ENCODE measurements at places on chromosomes 4 and X. TPM values are rescaled to one million over a fixed set of nuclear protein-coding genes. Genes with fewer than 3 reads are reported as not detected.

FHDC1 gene
- not detected for total RNA-seq

DNA sequence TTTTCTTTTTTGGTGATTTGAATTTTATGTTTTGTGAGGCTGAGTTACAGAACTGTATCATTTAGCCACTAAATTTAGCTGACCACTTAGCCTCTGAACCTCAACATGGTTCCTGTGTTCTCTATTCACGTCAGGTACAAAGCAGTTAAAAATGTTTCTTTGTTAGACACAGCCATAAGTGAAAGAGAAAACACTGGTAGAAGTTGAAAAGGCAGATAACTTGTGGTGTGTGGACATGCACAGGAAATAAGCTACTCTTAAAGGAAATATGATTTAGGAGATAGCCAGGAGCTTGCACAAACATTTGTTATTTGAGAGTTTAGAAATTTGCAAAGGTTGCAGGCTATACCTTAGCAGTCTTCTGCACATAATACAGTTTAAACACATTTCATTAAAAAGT, 171.0 kb upstream of the RPS6KA3 start:
- H3K36me3 ChIP-seq = no peaks in the 10 kb centered on the region
- peak overlapping the region; percentile 9 for H3K27ac ChIP-seq
- no peak overlapping the region for H3K4me3 ChIP-seq
- peak; percentile 29 for DNase-seq
- peaks cover 47% of the 10 kb centered on the region for H3K4me1 ChIP-seq

CHIC1 gene
- total RNA-seq = 7.0 TPM

GRCh38 chr4:113502476-113502875, 259.1 kb downstream of the CAMK2D start:
- peaks cover 24% of the 10 kb centered on the region for H3K36me3 ChIP-seq
- no peak overlapping the region for H3K4me3 ChIP-seq
- no peaks in the 10 kb centered on the region for H3K27me3 ChIP-seq
- H3K27ac ChIP-seq = no peak overlapping the region

DNA sequence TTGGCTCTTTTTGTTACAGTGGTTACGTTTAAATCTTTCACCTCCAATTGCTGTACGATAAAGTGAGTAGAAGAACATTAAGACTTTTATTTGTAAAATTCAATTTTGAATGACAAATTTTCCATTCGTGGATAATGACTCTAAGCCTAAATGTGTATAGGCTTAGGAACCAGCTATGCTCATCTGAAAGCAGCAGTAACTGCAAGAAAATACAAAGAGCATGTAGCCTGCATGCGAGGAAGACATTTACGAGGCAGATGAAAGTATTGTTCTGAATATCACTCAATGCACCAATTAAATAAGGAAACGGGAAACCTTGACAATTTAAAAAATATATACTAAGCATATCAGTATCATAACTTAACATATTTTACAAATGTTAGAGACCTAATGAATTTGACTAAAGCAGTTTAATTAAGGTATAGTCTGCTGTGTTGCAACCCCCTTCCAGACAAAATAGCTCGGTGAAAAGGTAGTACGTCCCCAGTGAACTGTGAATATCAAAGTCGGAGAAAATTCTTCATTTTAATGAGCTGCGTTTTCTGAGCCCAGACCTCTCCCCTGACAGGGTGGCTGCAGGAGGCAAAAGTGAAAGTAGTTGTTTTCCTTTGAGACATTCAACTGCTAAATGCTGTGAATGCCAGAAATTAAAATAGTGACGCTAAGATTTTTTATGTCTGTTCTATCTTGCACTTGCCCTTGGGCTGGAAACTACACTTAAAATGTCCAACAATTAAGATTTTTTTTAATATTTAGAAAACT, 1236.5 kb upstream of the TENM3 start:
- H3K27me3 ChIP-seq = no peaks in the 10 kb centered on the region
- H3K27ac ChIP-seq = no peak overlapping the region
- no peak for DNase-seq
- H3K4me3 ChIP-seq = no peak overlapping the region
- no peaks in the 10 kb centered on the region for H3K36me3 ChIP-seq

DNA sequence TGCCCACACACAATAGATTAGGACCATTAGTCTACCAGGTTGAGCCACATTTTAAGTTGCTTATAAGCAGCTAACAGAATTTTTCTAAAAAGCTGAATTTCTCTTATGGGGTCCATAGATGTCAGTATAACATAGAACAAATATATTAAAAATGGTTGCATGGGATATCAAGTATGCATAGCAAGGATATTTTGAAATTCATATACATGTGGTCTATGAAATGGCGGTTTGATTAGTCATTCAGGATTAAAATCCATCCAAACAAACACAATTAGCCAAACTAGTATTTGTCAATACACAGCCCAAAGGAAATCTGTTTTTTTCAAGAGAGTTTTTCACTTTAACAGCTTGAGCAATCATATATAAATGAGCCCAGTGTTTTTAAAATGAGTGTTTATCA, 33.5 kb upstream of the AMOT start:
- H3K27ac ChIP-seq = no peak overlapping the region
- no peak overlapping the region for H3K4me3 ChIP-seq
- no peaks in the 10 kb centered on the region for H3K27me3 ChIP-seq
- no peaks in the 10 kb centered on the region for H3K4me1 ChIP-seq

PARM1 gene
- 0.05 TPM for total RNA-seq

NKX1-1 gene
- not detected for total RNA-seq

LEF1 gene
- total RNA-seq = 409 TPM

DNA sequence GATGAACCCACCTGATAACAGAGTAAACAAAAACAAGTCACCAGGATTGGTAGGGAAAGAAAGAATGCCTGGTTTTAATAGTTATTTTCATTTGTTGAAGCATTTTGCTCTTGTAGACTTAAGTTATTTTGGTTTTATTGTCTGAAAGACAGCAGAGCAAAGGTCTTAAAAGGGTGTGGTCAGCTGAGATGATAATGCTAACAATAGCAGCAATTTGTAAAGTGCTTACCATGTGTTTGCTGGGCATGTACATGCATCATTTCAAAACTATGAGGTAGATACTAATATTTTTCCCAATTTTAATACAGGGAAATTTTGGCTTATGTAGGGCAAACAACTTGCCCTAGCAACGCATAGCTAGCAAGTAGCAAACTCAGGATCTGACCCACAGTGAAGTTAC, 46.8 kb upstream of the SLC10A4 start:
- no peaks in the 10 kb centered on the region for H3K36me3 ChIP-seq
- H3K4me3 ChIP-seq = no peak overlapping the region
- peaks cover 4% of the 10 kb centered on the region for H3K4me1 ChIP-seq
- no peak overlapping the region for H3K27ac ChIP-seq
- H3K27me3 ChIP-seq = no peaks in the 10 kb centered on the region
- no peak for DNase-seq

DNA sequence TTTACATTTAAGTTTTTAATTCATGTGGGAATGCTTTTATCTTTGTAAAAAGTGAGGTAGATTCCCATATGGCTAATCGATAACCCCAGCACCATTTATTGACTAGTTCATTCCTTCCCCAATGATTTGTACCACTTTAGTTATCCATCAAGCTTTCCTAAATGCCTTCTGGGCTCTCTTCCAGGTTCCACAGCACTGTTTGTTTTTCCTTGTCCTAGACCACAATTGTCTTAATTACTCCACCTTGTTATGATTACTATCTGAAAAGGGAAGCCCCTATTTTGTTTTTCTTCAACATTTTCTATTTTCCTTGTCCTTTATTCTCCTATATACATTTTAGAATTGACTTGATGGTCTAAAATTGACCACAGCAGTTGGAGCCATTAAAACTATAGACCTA, 48.5 kb upstream of the GPRIN3 start:
- DNase-seq = no peak
- no peaks in the 10 kb centered on the region for H3K4me1 ChIP-seq
- no peak overlapping the region for H3K27ac ChIP-seq
- H3K4me3 ChIP-seq = no peak overlapping the region
- no peaks in the 10 kb centered on the region for H3K27me3 ChIP-seq

DOK7 gene
- total RNA-seq = not detected

DNA sequence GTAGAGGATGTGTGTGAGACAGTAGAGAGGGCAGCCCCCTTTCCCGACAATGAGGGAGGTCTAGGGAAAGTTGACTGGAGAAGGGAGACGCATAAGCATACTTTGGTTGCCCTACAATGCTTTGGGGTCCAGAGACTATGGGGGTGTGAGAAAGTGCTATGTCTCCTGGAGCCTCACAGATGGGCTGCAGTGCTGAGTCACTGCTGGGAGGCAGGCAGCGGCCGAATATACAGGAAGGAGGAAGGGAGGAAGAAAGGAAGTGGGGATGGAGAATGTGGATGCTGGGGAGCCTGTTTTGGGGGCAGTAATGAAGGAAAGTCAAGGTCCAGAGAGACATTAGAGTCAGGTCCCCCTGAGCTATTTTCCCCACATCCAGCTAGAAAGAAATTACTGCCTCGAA, 12.7 kb downstream of the DRP2 start:
- H3K27ac ChIP-seq = no peak overlapping the region
- H3K4me1 ChIP-seq = no peaks in the 10 kb centered on the region
- no peak overlapping the region for H3K4me3 ChIP-seq
- DNase-seq = no peak

DNA sequence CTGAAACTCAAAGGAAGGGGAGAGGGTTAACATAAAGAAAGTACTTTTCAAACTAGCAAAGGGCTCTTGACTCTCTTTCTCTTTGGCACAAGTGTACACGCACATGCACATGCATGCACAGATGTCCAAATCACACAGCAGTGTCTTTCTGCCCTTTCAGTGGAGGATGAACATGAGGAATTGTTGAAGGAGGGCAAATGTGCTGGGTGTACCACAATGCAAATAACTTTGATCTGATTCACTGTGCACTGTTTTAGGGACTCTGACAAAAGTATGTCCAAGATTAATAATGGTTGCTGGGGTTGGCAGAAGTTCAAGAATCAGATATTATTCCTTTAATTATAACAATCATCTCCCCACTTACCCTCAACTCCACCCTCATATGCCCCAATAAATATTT, 93.8 kb downstream of the GPC4 start:
- H3K36me3 ChIP-seq = no peaks in the 10 kb centered on the region
- no peak overlapping the region for H3K27ac ChIP-seq
- no peak for DNase-seq
- no peaks in the 10 kb centered on the region for H3K4me1 ChIP-seq

GRCh38 chr4:13876131-13876530, 248.6 kb upstream of the BOD1L1 start:
- no peaks in the 10 kb centered on the region for H3K4me1 ChIP-seq
- no peak overlapping the region for H3K4me3 ChIP-seq
- no peaks in the 10 kb centered on the region for H3K36me3 ChIP-seq
- H3K27ac ChIP-seq = no peak overlapping the region

GRCh38 chr4:100875296-100876068, 357.7 kb upstream of the EMCN start:
- no peak overlapping the region for H3K27ac ChIP-seq
- no peaks in the 10 kb centered on the region for H3K4me1 ChIP-seq
- H3K4me3 ChIP-seq = no peak overlapping the region
- no peaks in the 10 kb centered on the region for H3K36me3 ChIP-seq
- no peak for DNase-seq

SLC9B1 gene
- total RNA-seq = 3.7 TPM

DNA sequence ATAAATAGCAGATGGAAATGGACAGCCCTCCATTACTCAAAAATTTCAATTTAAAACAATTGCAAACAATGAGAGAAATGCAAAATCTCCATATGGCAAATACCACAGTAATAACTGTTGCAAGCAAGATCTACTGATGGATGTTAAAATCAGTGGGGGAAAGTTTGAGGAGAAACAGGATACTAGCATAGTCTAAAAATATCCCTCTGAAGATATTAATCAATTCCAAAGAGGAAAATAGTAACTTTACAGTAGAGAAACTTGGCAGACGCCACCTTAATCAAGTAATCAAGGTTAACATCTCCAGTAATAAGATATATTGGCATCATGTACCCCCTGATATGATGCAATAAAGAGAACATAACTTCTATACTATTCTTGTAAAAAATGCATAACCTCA, 344.8 kb downstream of the ZNF674 start:
- no peak for DNase-seq
- H3K4me1 ChIP-seq = no peaks in the 10 kb centered on the region
- H3K27ac ChIP-seq = no peak overlapping the region

LCORL gene
- total RNA-seq = 6.5 TPM

GRCh38 chrX:48467281-48467761, 2.7 kb downstream of the SLC38A5 start:
- peaks cover 25% of the 10 kb centered on the region for H3K4me1 ChIP-seq
- no peak overlapping the region for H3K4me3 ChIP-seq
- H3K36me3 ChIP-seq = peaks cover 7% of the 10 kb centered on the region
- DNase-seq = no peak

ELMOD2 gene
- total RNA-seq = 12.3 TPM

DNA sequence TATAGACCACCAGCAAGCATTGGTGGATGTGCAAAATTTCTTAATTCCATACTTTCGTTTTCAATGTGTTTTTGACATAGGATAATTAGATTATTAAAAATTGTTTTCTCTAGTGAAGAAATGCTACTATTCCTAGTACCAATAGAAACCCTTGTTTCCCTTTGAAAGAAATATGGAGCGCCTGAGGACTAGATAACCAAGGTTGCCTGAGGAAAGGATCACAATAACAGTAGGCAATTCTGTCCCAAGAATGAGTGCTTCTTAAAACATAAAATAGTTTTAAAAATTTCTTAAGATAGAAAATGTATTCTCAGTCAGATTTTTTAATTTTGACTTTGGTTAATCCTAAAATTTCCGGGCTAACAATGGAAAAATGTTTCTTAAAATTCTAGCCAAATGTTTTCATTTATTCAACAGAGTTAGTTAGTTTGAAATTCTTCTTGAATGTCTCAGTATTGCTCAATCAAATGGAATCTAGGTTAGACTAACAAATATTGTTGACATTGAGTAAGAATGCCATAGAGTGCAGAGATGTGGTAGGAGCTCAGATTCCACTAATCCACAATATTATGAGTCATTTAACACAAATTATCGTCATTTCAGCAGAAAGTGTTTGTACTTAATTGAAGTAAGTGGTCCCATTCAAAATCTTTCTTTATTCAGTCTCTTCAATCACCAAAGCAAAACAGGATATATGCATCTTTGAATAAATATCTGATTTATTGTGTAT, 666.0 kb downstream of the GRID2 start:
- H3K27ac ChIP-seq = no peak overlapping the region
- H3K27me3 ChIP-seq = no peaks in the 10 kb centered on the region
- H3K36me3 ChIP-seq = no peaks in the 10 kb centered on the region
- H3K4me1 ChIP-seq = no peaks in the 10 kb centered on the region
- H3K4me3 ChIP-seq = no peak overlapping the region

DNA sequence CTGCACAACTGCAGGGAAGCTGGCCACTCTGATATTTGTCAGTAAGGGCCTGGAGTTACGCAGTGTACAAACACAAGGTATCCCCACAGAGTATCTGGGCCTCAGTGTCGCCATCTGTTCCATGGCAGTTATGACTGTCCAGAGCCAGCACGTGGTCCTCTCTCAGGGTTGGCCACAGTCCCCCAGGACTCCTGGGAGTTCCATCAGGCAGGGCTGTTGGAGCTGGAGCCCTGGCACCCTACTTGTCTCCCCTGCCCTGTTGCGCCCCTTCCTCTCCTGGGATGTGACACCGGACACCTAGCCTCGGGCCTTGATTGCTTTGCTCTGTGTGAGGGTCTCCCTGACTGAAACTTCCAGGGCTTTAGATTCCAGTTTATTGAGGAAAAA, 8.4 kb downstream of the HTRA3 start:
- no peaks in the 10 kb centered on the region for H3K36me3 ChIP-seq
- no peaks in the 10 kb centered on the region for H3K4me1 ChIP-seq
- no peak for DNase-seq
- H3K27ac ChIP-seq = no peak overlapping the region

Data from CD4-positive, alpha-beta T cell (primary cell).